ENCODE measurements at places on chromosomes 13 and 19.

- no peak for DNase-seq
Measured at GRCh38 chr19:15629003-15629880, 11.5 kb upstream of the CYP4F3 start.

DNA sequence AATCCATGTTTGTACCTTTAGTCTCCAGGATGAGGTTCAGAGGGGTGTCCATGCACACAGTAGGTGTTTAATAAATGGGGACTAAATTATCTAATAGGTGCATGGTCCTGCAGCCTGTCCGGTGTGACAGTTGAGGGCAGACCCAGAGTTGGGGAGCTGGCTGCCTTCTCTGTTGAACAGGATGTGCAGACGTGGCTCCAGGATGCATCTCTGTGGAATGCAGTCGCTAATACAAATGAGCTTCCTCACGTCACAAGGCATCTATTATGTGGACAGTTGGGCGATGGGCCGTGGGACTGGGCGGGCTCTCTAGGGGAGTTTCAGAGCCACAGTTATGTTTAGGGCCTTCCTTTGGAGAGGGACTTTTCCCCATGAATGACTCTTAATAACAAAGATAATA, 71.0 kb downstream of the SIPA1L3 start:
- DNase-seq: no peak

DNA sequence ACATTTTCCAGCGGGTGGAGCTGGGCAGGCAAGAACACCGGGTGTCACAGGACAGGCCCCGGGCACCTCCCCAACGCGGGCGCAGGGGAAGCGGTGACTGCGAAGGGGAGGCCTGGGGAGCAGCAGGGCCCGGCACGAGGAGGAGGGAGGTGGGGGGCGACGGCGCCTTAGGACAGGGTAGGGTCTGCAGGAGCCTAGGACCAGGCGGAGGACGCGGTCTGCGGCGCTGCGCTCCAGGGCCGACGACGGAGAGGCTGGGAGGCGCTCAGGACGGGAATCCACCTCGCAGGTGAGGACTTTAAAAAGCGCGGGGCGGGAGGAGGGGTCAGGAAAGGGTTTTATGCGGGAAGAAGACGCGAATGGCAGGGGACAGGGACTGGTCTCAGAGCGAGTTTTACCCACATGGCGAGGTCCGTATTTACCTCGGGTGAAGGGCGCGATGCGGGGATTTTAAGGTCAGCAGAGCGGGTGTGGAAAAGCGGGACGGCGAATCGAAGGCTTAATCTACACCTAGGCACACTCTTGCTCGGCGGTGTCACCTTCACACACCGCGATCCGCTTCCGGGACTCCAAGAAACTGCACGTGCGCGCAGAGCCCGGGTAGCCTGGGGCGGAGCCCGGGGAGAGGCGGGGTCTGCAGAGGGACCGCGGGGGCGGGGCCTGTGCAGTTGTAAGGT, 13.5 kb downstream of the ERVV-2 start:
- DNase-seq: no peak

DNA sequence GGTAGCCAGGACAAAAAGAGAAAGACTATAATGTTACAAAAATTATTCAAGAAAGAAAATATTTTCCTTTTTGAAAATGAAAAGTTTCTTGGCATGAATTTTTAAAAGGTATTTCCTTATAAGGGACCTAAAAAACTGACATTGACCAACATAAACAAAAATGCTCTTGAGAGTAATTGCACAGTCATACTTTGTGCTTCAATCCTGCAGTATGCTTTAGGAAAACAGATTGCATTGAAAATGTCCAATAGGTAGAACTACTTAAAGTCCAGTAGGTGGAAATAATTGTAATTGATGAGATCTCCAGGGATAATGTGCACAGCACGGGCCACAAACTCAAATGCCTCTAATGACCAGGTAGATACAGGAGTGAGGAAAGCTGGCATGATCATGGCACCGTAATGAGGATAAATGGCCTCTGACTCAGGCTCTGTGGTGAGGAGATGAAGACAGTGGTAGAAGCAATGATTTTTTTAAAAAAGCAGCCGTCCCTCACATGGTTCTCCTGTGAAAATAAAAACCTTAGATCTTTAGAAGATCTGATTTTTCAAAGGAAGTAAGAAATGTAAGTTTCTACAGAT, 278.0 kb downstream of the ITGBL1 start:
- DNase-seq: no peak

GRCh38 chr13:72696579-72696978, 30.9 kb downstream of the MZT1 start:
- no peak for DNase-seq

- DNase-seq: no peak
Measured at GRCh38 chr13:114078461-114079451, 53.7 kb downstream of the RASA3 start.

DNA sequence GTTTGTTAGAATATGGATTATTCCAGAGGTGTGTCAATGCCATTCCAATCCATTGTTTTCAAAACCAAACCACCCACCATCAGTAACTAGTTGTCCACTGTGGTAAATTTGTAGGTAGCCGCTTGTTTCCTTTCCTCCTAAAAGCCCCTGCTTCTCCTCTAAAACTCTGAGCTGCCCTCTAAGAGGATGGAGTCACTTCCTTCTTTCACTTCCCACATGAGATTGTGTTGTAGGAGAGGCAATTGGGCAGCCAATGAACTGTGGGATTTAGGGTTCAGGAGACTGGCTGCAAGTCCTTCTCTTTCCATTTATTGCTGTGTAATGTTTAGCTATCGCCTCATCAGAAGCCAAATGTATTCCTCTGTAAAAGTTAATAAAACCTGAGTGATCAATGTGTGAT, 49.9 kb upstream of the RFXAP start:
- no peak for DNase-seq

DNA sequence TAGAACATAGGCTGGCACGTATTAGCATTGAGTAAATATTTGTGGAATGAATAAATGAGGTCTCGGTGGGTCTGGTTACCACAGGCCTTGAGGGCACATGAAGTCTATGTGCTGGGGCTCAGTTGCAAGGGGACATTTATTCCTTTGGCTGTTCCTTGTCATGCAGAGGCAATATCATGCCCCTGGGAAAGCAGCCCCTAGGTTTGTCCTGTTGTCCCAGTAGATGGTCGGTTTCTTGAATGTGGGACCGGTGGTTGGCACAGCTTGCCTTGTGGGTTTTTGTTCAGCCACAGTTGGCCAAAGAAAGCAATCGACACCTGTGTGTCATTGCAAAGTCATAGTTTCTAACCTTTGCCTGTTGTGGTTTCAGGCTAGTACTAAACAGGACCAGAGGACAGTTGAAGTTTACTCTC, 24.7 kb upstream of the GPR183 start:
- no peak for DNase-seq

DNA sequence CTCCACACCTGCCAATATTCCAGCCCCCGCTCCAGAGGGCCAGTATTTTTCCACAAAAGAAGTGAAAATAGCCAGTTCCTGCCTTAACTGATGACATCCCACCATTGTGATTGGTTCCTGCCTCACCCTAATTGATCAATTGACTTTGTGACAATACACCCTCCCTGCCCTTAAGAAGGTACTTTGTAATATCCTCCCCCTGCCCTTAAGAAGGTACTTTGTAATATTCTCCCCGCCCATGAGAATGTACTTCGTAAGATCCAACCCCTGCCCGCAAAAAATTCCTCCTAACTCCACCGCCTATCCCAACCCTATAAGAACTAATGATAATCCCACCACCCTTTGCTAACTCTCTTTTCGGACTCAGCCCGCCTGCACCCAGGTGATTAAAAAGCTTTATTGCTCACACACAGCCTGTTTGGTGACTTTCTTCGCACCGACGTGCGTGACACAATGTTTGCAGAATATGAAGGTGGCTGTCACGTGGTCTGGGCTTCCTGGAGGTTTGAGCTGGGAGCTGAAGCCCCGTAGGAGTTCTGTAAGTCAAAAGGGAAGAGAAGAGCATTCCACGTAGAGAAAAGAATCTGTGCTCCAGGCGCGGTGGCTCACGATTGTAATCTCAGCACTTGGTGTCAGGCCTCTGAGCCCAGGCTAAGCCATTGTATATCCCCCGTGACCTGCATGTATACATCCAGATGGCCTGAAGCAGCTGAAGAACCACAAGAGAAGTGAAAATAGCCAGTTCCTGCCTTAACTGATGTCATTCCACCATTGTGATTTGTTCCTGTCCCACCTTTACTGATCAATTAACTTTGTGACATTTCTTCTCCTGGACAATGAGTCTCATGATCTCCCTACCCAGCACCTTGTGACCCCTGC, 6.2 kb upstream of the FUT3 start:
- DNase-seq: no peak

DNA sequence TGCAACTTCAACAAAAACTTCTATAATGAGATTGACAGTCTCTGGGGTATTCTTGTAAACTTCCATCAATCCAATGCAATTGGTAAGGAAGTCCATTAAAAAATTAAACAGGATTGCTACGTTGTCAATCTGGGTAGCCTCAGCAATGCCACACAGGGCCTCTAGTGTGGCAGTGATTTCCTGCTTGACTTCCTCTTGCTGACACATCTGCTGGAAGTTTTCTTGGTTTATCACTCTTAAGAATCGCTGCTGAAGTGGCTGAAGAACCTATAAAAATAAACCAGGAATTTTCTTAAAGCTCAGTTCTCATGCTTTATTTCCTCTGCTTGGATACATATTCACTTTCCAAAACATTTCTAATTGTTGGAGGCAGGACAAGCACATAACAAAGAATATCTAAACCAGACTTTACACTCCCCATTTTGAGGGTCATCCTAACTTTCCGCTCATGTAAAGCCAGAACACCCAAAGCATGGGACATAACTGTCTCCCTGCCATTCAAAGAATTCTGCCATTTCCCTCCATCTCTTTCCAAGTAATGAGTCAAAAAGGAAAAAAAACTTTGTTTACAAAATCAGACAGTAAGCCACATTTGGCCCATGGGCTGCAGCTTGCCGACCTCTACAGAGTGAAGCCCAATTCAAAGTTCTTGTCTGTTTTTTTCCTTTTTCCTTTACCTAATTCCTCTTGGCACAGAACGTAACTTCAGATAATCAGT, 23.2 kb upstream of the EEF1AKMT1 start:
- peak; percentile 13 for DNase-seq

DNA sequence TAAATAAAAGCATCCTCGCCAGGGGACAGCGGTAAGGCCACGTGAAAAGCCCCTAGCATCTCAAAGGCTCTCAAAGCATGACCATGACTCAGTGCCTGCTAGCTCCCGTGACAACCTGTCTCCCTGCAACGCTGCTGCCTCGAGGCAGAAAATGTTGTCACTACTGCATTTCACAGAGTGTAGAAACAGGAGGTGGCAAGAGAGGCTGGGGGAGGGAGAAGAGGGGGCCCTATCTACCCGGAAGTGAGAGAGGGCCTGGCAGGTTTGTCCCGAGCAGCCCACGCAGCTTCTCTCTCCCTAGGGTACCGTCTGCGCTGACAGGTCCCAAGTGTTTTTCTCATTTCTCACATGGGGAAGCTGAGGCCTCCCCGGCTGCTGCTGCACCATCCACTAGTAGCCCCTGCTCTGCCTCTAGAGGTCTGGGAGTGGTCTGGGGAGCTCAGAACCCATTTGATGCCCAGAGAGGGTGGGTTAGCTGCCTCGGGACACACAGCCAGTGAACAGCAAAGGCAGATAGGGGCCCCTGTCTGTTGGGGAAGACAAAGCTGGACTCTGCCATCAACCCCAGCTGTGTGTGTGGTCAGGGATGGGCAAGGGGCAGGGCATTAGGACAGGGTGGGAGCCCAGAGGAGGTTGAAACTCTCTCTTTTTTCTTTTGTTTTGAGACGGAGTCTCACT, 3.7 kb downstream of the TINCR start:
- DNase-seq: no peak

GRCh38 chr13:92137520-92137919, 739.1 kb downstream of the GPC5 start:
- DNase-seq: no peak

GRCh38 chr13:114089751-114090400, 42.5 kb downstream of the RASA3 start:
- no peak for DNase-seq

DNA sequence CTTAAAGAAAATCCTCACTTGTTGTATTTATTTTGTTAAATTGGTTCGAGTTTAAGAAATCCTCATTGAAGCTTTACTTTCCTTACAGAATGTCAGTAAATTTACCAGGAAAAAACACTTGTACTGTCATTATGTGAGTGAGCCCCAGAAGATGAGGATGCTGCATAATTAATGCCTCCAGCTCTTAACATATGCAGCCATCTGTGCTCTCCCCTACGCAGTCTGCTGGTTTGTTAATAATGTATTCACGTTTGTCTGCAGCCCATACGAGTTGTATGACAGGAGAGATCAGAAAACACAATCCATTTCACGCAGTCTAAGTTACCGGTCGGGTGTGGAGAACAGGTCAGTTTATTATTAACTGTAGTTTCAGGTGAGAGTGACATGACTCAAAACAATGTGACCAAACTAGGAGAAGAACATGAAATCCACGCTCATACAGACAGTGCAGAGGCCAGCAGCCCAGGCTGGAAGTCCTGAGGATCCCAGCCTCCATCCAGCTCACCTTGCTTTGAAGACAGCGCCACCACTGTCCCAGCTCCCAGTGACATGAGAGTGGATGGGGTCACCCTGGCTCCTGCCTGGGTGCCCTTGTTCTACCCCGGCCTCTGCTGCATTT, 19.8 kb upstream of the ATP11A start:
- no peak for DNase-seq
